Left ventricle myocardium inferior (tissue), 1 donor: ENCODE measurements at places on chromosomes 5 and 9. TPM values are rescaled to one million over a fixed set of nuclear protein-coding genes. Genes with fewer than 3 reads are reported as not detected.

DNA sequence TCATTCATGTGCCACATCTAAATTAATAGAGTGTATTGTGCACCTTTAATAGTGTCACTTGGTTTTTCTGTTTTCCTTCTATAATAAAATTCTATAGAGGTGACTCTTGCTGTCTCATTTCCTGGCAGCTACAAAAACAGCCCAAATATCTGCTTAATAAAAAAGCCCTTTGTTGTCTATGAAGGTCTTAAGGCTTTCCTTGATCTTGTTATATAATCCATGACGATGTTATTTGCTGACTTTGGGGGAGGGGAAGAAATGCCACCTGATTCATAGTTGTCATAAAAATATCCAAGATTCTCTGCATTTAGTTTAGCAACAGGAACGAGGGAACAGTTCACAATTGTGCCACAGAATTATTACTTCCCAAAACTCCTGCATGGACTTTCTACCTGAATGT is 31.3 kb downstream of the CPEB4 start:
- DNase-seq = no peak

- no peak for DNase-seq
Observed at GRCh38 chr9:2837915-2838314, 6.0 kb downstream of the PUM3 start.

DNA sequence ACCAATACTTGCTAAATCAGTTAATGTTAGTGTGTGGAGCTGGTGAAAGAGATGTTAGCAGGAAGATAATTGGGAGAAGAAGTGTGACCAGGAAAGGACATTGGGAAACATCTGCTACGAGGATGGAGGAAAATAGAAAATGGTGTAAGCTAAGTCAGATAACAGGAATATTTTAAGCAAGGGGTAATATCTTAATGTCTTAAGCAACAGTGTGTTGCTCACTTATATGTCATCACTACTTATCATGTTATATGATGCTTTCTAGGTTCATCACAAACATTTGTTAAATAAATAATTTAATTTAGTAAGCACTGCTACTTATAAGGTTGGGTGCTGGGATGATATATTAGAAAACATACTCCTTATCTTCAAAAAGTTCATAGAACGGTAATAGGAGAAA is 326.1 kb downstream of the EDIL3 start:
- no peak for DNase-seq

DNA sequence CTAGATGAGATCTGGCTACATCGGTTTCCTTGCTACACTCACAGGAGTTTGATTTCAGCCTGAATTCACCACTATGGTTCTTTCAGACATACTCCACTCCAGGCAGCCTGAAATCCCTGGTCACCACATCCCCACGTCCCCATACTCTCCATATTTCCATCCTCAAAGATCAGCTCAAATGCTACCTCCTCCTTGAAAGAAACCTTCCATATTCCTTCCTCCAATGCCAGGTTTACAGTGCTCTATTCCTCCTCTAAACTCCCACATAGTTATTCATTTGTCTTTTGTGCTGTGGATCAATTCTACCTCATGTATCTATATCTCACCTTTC is 151.7 kb downstream of the GLIS3 start:
- no peak for DNase-seq

TIMD4 gene
- total RNA-seq = not detected

DNA sequence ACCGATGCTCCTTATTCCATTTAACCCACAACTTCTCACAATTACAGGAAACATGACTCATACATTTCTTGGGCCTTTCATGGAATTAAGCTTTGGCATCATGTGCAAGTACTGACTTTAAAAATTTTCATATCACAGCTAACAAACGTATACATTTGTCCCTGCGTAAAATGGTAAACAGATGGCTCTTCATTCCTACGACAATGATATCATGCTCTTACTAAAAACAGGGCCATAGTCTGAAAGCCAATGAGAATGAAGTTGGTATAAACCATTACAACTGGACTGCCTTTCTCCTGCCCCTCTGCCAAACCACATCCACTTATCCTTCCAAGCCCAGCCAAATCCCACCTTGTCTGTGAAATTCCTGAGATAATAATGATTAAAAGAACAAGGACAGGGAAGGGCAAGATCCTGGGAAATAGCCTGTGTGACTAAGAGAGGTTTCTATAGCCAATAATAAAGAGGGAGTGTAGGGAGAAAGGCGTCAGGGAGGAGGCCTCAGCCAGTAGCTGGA is 44.9 kb upstream of the ZNF366 start:
- no peak for DNase-seq

DNA sequence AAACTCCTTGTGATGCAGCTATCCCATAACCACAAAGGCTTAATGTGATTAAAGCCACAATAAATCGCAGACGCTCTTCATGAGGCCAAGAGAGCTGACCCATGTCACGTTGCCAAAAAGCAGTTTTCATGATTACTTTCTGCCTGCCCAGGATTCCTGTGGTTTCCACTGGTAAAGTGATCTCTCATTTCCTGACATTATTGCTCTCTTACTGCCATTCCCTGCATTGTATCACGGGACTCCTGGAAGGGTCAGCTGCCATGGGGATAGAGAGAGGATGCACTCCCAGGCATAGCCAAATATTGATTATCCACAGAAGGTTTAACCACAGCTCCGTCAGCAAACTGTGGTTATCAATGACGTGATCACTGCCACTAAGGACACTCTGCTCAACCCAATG is 103.8 kb upstream of the SLC1A3 start:
- no peak for DNase-seq

ECM2 gene
- 7.2 TPM for total RNA-seq

DNA sequence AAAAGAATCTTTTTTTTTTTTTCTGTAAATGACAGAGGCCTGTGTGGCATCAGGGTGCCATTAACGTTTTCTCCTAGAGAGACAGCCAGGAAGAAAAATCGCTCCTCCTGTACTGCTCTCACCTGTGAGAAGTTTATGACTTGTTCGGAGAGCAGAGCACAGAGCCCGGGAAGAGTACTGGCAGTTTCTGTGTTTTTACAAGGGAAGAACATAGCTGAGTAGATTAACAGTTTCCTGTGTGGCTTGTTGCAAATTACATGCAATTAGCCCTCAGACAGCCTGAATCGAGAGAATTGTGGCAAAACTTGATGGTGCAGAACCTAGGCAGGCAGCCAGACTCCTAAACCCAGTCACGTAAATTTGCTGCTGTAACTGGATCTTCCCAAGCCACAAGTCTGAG is 32.1 kb downstream of the PRKACG start:
- DNase-seq = no peak

DNA sequence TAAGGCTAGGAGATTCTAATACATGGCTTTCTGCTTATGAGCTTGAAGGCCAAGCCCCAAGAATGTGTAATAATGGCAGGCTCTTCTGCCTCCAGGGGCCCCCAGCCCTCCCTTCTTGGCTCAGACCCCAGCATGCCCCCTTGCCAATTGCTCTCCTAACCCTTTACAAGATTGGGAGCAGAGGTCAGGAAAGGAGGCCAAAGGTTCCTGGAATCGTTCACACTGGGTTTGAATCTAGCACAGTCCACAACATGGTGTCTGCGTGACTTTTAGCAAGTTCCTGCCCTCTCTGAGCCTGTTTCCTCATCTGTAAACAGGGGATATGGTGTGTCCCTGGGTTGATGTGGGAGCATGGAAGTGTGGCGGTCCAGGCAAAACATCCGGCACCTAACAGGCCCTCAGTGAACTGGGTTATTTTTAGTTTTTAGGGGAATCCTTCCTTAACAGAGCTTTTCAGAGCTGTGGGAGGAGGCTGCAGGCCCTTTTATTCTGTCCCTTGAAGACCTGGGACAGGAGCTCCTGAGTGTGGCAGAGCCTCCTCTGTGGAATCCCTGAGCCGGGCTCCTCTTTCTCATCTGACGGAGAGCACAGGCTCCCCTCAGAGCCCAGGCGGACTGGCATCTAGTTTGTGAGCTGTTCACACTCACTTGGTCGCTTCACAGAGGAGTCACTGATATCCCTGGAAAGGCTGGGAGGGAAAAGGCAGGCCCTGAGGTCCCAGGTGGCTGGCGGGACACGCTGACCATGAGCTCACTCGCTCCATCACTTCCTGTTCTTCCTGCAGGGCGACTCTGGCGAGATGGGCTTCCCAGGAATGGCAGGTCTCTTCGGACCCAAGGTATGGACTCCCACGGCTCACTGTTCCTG is 23.4 kb upstream of the ORM1 start:
- DNase-seq = no peak

DNA sequence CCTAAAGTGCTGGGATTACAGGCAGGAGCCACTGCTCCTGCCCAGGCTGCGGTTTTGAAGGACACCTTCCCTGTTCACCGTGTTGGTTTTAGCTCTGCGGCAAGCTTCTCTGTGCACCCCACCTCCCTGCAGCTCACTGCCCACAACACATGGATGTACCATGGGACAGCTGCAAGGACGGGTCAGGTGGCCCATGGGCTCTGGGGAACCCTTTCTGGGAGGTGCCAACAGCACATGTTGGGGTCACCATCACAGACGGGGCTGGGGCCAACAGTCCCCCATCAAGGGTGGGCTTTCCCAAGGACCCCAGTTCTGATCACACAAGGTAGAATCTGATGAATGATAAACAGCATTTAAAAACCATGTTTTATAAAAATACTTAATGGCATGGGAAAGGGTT is 7.5 kb downstream of the EXD3 start:
- DNase-seq = no peak

- DNase-seq = no peak
Observed at GRCh38 chr5:78269088-78269703, 25.3 kb downstream of the AP3B1 start.

GRCh38 chr5:175599210-175599609 is 58.7 kb upstream of the HRH2 start:
- no peak for DNase-seq

CCDC192 gene
- total RNA-seq = not detected

DNA sequence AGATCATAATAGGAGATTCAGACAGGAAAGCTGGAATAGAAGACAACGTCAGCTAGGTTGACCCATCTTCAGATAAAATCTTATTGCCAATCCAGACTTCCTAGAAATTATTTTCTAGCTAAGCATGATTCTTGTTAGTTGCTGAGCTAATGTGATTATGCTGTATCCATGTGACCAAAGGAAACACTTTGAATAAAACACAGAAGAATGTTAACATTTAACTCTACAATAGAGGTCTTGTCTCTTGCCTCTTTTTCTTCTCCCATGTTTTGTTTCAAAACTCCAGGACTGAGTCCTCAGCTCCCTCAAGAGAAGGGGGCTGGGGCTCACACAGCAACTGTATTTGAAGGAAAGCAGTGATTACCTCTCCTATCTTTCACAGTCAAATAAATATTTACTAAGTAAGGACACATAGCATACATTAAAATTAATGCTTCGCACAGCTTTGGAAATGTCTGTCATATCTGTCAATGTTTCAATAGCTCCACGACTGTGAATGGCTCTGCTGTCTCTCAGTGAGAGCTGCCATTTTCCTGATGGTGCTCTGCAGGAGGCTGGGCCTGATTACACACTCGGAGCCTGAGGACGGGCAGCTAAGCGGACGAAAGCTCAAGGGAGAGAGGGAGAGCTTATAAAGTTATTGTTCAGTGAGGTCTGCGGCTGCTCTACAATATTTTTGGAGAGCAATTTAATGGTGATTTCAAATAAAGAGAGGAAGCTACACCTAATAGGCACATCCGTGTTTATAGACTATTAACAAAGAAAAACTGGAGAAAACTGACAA is 64.8 kb upstream of the ZNF462 start:
- DNase-seq = no peak

DNA sequence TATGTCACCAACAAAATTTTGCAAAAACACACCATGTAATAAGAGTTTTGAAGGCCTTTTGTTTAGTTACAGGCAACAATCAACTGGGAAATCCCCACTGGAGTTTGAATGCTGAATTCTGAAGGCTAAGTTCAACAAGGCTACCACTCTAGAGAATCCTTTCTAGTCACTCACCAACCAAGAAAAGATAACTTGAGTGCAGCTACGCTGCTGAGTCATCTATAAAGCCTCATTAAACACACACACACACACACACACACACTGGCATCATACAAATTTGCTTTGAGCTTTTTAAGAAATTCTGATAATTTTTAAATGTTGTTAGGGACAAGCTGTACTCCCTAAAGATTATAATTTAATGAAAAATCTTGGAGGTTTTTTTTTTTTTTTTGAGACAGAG is 219.6 kb downstream of the DENND1A start:
- no peak for DNase-seq

DNA sequence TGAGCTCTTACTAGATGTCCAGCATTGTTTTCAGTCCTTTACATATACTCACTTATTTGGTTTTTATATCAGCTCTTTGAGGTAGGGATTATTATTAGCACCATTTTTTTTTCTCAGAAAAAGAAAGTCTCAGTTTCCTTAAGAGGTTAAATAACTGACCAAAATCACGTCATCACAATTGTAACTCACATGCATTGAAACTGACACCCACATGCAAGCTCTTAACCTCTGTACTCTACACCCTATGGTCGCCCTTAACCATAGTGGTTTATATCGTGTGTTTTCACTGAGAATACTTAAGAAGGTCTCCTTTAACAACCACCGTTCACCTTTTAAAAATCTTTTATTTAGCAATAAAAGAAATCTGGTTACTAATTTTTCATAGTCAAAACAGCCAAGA is 61.0 kb downstream of the PRDM6 start:
- no peak for DNase-seq

ARHGEF37 gene
- 22.8 TPM for total RNA-seq

DNA sequence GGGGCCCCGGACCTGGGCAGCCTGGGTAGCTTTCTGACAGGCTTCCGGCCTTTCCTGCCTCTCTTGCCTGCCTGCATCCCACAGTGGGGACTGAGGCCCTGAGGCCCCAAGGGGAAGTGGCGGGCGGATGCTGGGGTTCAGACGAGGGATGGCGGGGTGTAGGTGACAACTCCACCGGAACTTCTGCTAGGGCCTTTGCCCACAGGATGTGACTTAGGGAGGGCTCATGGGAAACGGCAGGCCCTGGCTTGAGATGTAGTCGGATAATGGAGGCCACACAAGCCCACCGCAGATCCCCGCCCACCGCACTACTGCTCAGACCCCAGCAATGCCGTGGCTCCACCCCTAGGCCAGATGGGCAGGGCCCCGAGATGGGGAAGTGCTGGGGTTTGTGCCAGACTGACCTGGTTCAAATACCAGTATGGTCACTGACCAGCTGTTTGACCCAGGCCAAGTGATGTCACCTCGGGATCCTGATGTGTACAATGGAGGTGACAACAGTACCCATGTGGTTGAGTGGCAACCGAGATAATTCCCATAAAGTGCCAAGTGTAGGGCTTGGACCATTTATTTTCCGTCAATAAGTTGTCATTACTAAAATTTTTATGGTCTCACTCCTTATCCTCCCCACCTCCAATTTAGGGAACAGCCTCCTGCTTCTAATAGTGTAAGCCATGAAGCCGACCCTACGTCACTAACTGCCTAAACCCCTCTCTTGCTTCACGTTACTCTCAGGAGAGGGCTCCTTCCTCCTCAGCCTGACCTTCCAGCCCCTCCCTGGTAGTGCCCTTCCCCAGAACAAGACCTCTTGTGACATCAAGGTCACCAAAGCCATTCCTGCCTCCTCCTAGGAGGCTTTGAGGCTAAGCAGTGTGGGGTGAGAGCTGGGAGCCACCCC is 2.5 kb upstream of the CDK9 start:
- peak; percentile 51 for DNase-seq
